Right renal pelvis (tissue), 4 donors: ENCODE measurements at places on chromosomes 12 and 14. TPM values are rescaled to one million over a fixed set of nuclear protein-coding genes. Genes with fewer than 3 reads are reported as not detected.

- no peak for DNase-seq
Observed at GRCh38 chr12:111447571-111448265, 42.0 kb downstream of the SH2B3 start.

- DNase-seq, result no peak
Observed at GRCh38 chr12:56122637-56123036, 4.6 kb downstream of the ZC3H10 start.

- DNase-seq, result no peak
Observed at GRCh38 chr12:131511803-131512561, 198.9 kb upstream of the SFSWAP start.

DNA sequence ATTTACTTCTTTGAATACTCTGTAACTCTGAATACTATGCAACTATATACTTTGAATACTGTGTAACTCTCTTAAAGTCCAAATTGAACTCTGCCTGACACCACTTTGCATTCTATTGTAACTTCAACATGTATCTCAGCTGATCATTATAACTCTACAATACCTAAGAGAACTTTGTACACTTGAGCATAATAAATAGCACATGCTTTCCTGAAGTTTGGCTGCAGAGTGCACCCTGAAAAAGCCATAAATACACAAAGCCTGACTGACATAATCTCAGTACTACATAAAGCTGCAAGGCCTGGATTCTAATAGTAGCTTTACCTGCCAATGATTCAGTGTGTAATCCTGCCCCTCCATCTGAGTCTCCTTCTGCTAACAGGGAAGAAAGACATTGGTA is 21.3 kb upstream of the COX16 start:
- DNase-seq, result no peak

- DNase-seq, result no peak
Observed at GRCh38 chr12:92272061-92272964, 126.7 kb upstream of the BTG1 start.

DNA sequence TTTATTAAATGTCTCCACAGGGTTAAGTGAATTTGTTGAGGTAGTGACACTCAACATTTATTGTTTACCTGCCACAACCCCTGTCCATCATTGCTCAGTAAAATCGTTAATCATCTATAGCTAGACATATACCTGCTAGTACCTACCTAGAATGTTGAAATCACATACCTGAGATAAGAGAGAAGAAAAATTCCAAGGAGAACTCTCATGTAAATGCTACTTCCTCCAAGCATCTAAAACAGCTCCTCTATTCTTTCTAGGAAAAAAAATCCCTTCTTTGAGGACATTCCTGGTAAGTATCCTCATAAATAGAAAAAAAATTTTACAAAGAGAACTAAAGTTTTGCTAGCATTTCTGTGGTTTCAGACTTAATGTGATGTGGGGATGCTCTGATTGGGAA is 325.1 kb downstream of the DAD1 start:
- no peak for DNase-seq

Gene TC2N
- 19.8 TPM for polyA plus RNA-seq

Gene SERPINA3
- not detected for polyA plus RNA-seq

Gene CYP27B1
- 1.2 TPM for polyA plus RNA-seq

Gene MYF6
- polyA plus RNA-seq, result 0.14 TPM

Gene ALDH2
- polyA plus RNA-seq, result 89.8 TPM
